ENCODE measurements at places on chromosomes 3 and 15. TPM values are rescaled to one million over a fixed set of nuclear protein-coding genes. Genes with fewer than 3 reads are reported as not detected.

DNA sequence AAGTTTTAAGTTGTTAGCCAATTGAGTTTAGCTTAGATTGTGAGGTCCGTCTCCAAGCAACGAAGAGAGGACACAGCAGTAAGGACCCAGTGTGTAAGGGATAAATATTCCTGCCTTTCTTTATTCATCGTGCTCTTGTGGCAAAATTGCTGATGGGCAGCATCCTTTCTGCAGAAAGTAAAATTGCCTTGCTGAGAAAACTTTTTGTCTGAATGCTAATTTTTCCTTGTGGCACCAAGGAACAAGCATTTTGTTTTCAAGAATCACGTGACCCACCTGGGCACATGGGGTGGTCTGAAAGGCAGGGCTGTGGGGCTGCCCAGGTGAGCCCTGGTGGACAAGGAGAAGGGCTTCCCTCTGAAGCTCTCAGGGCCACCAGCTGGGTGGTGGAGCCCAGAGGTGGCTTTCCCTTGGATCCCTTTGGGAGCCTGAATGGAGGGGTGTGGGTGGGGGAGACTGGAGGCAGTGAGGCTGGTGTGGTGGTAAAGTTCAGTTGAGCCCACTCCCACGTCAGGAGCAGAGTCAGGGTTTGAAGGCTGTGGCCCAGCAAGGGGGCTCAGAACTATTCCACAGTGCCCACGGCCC, 24.0 kb upstream of the TMCC1 start:
- no peak for ATAC-seq

DNA sequence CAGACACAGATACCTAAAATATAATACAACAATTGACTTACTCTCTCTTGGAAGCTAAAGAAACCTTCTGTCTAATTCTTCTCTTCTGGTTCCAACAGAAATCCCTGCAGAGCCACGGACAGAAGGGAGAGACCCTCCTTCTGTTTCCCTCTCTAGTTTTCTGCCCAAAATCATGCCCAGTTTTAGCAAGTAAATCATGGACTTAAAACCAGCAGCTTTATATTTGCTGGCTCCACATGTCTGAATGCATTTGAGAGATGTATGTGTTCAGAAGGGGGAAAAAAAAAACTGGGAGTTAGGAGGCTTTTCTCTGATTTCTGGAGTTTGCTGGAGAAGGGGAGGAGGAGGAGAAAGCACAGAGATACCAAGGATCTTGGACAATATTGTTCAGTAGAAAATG, 147.1 kb downstream of the LSAMP start:
- no peak for ATAC-seq

GRCh38 chr15:66019368-66019767, 150.1 kb downstream of the RAB11A start:
- ATAC-seq, result no peak

DNA sequence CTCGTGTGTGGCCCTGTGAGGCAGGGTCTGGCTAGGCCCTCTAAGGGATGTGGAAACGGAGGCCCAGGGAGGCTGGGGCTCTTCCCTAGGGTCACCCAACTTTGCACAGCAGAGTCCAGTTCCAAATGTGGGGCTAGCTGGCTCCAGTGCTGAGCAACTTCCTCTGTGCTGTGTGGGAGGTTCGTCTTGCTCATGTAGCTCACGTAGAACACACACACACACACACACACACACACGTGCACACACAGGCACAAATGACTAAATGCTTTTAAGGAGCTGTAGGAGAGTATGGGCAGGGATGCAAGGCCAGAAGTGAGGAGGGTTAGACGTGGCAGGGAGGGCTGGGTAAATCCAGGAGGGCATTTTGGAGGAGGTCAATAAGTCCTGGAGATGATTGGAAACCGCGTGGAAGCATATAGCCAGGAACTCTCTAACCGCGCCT, 213.8 kb downstream of the RPLP1 start:
- peak; percentile 13 for ATAC-seq

DNA sequence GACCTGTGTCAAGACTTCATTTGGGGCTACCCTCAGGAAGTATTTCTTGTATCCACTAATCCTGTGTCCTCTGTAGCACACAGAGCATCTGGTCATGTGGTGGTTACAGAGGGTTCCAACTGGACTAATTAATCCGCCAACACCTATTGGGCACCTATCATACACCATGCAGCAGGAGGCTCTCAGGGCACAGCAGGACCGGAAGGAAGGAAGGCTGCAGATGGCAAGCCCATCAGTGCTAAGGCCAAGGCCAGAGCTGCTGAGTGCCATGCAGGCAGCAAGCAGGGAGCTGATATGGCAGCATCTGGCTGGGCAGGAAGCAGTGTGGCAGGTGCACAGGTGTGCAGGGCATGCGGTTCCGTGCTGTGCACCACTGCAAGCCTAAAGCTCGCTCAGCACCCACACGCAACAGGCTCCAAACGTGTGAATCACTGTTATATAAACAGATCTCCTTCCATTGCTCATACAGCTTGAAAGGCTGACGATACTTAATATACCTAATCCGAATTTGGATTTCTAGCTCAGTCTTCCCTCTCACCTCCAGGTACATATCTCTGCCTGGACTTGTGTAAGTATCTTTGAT, 64.4 kb upstream of the SNRPA1 start:
- peak; percentile 92 for ATAC-seq

DNA sequence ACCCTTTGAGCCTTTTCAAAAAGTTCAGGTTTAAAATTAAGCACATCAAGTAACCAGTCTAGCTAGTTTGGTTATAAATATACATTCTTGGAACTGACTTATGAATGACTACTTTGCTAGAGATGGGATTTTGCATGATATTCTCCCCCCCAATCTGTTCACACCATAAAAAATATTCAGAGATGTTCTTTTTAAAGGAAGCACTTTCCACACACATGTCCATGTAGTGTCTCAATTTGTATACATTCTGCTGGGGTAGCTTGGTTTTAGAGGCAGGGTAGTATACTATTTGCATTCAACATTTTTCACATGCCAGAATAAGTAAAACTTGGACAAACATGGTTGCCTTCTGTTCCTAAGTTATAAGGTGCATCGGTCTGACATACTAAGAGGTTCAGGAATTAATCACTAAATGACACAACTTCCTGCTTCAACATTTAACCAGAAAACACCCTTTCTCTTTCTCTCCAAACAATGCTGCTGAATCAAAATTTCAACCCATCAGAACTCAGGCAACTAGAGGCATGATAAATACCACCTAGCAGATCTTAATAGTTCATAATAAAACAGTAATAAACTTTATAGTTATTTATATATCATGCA, 57.0 kb downstream of the SUMF1 start:
- no peak for ATAC-seq

DNA sequence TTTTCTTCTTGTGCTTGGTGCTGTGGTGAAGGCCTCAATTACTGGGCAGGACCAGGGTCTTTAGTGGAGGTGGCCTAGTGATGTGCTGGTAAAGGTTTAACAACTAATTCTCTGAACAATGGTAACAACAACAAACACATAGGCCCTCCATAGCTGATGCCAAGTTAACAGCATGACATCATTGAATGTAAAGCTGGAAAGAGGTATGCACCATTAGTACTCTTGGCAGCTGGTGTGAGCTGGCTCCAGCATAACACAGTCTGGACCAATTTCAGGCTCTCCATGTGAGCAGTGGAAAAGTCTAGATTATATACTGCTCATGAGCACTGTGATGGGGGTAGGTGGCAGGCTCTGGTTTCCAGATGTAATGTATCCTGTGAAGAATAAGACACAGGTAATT, 61.8 kb downstream of the SLC7A14 start:
- ATAC-seq, result no peak

GRCh38 chr15:67178569-67179210, 75.8 kb downstream of the AAGAB start:
- no peak for ATAC-seq

- no peak for ATAC-seq
These were observed 22.3 kb downstream of the MECOM start for GRCh38 chr3:169641167-169641566.

- no peak for ATAC-seq
These were observed 71.5 kb upstream of the BFSP2 start for GRCh38 chr3:133328373-133328772.

DNA sequence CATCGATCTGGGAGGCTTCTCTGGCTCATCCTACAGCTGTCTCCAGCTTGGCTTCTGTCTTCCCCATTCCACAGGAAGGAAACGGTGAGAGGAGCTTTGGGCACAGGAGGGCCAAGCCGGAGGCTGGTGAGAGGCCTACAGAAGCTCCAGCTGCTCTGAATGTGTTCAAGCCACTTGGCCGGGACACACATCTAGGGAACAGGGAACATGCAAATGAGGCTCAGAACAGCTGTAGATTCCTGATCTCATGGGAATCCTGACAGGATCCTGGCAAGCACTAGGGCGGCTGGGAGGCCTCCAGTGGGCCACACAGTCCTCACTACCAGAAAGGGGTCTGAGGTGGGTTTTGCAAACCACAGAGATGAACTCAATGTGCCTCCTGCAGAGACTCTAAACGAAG, 13.7 kb downstream of the SEMA5B start:
- ATAC-seq, result no peak

- ATAC-seq, result no peak
These were observed 77.7 kb upstream of the ACAN start for GRCh38 chr15:88725305-88726210.

- no peak for ATAC-seq
These were observed 532.2 kb downstream of the ROBO2 start for GRCh38 chr3:77571971-77572715.

DNA sequence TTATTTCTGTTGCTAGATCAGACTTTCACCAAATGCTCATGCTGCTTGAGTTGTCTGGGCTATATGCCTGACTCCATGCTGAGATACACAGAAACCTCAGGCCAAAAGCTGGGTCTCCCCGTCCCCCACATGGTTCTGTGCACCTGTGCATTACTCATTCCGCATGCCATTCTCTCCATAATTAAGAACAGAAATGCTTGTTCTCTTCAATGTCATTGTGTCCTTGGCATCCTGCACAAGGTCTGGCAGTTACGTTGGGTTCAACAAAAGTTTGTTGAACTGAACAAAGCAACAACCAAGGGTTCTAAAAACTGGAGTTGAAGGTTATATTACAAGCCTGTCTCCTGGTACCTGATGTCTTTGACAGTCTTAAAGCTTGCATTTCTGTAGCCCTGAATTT, 177.5 kb downstream of the FNDC3B start:
- no peak for ATAC-seq

- no peak for ATAC-seq
These were observed 122.9 kb downstream of the RFTN1 start for GRCh38 chr3:16390581-16390980.

GRCh38 chr3:30775040-30775439, 119.4 kb downstream of the GADL1 start:
- peak; percentile 96 for ATAC-seq

- no peak for ATAC-seq
These were observed 423.1 kb downstream of the PLCL2 start for GRCh38 chr3:17307887-17308286.

GRCh38 chr15:74817370-74817737, 4.7 kb downstream of the LMAN1L start:
- ATAC-seq, result peak; percentile 76

- no peak for ATAC-seq
These were observed 21.6 kb upstream of the ZNF280D start for GRCh38 chr15:56754772-56755370.

GRCh38 chr3:196994056-196994455, 25.4 kb upstream of the PIGZ start:
- no peak for ATAC-seq

- ATAC-seq, result no peak
These were observed 74.7 kb downstream of the CRYBG3 start for GRCh38 chr3:97896547-97896946.

DNA sequence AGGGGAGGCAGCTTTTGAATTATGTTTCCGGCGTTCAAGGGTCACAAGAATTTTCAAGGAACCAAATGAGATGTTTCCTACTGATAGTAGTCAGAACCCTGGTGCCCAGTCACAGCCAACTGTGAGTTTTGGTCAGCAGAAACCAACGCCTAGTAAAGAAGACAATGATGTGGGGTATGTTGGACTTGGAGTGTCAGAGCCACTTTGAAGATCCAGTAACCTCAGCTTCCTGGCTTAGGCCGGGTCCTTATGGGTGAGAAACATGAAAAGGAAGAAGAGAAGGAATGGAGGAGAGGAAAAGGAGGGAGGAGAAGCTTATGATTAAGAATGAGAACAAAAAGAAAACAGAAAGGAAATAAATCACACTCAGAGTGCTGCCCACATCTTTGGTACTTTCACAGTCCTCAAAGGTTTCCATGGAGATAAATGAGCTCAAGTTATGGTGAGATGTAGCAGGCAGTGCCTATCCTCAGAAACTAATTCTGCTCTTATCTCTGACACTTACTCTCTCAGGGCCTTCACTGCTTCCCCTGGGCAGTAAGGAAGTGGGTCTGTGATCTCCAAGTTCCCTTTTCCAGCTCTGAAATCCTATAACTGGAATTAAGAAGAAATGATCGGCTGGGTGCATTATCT, 2.0 kb upstream of the MCF2L2 start:
- ATAC-seq, result no peak

- no peak for ATAC-seq
These were observed 2.6 kb downstream of the CILP start for GRCh38 chr15:65208647-65209046.

GRCh38 chr3:100957261-100957986, 35.8 kb downstream of the ABI3BP start:
- no peak for ATAC-seq

GRCh38 chr3:52339612-52340011, 23.5 kb downstream of the DNAH1 start:
- ATAC-seq, result peak; percentile 71

Gene LRRC34
- total RNA-seq, result 0.24 TPM

Gene CLDN18
- not detected for total RNA-seq

Gene NAALADL2
- total RNA-seq, result 2.4 TPM

Gene KBTBD8
- total RNA-seq, result 2.2 TPM

Gene EDEM1
- 37.3 TPM for total RNA-seq

Gene RTP1
- total RNA-seq, result not detected

Gene ITGB5
- total RNA-seq, result 83.0 TPM

Gene ATP10A
- total RNA-seq, result 0.44 TPM

Gene MME
- 0.60 TPM for total RNA-seq

Gene FGF7
- 2.0 TPM for total RNA-seq

Gene NANOGP8
- 0.44 TPM for total RNA-seq

Gene ANKRD28
- 29.2 TPM for total RNA-seq

Gene COLQ
- total RNA-seq, result 0.40 TPM

Gene POPDC2
- 0.60 TPM for total RNA-seq

Gene KIF23
- total RNA-seq, result 16.0 TPM

Gene SAXO2
- total RNA-seq, result 0.80 TPM

Gene PRR23C
- total RNA-seq, result not detected
